Mesenteric fat pad (tissue), 1 donor: ENCODE measurements at places on chromosomes 1 and 21. TPM values are rescaled to one million over a fixed set of nuclear protein-coding genes. Genes with fewer than 3 reads are reported as not detected.

Gene CACNA1S
- not detected for total RNA-seq

Gene ADCY10
- total RNA-seq: 0.55 TPM

Gene CNKSR1
- total RNA-seq: 1.7 TPM

Gene SERTAD4
- total RNA-seq: 3.9 TPM

Gene HES5
- 0.58 TPM for total RNA-seq

Gene EFNA1
- 17.8 TPM for total RNA-seq

Gene ABCG1
- total RNA-seq: 25.9 TPM

DNA sequence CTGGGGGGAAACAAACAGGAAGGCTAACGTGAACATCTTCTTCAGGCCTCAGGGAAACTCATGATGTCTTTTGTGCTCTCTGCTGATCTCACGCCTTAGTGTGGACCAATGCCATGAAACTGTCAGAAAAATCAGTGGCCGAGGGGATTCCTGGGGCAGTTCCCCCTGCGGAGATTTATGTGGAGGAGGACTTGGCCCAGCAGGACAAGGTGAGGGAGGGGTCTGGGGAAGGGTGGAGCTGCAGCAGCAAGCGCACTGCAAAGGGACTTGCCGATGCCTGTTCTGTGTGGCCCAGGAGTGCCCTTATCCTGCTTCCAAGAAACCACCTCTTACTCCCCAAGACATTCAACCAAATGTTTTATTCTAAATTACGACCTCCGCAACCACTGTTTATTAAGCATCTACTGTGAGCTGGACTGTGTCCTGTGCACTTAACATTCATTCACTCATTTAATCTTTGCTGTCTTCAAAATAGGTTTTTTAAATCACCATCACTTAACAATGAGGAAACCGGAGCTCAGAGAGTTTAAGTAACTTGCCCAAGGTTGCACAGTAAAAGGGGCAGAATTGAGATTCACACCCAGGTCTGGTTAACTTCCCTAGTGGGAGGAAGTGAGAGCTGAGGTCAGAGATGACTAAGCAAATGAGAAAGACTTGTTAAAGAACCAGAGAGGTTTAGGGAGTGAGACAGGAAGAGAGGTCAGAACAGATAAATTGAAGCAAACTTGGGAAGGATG is 49.7 kb downstream of the FHAD1 start:
- peak; percentile 16 for DNase-seq

- no peak for DNase-seq
These were observed 63.0 kb upstream of the PRDX6 start for GRCh38 chr1:173414136-173414535.

DNA sequence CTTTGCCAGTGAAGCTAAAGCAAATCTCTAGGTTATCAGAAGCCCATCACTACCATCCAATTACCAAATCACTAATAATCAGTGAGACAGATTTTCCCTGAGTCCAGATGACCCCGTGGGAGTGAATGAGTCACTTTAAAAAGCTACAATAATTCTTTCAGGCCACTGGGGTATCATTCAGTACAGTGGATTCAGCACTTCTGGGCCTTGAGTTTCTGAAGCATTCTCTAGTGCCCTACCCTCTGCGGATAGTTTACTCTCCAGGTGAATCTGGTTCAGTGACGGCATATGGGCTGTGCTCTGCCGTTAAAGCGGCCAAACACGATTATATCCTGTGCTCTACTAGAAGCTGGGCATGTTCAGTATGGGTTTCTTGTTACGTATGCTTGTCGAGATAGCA is 26.1 kb downstream of the NR5A2 start:
- DNase-seq: no peak

DNA sequence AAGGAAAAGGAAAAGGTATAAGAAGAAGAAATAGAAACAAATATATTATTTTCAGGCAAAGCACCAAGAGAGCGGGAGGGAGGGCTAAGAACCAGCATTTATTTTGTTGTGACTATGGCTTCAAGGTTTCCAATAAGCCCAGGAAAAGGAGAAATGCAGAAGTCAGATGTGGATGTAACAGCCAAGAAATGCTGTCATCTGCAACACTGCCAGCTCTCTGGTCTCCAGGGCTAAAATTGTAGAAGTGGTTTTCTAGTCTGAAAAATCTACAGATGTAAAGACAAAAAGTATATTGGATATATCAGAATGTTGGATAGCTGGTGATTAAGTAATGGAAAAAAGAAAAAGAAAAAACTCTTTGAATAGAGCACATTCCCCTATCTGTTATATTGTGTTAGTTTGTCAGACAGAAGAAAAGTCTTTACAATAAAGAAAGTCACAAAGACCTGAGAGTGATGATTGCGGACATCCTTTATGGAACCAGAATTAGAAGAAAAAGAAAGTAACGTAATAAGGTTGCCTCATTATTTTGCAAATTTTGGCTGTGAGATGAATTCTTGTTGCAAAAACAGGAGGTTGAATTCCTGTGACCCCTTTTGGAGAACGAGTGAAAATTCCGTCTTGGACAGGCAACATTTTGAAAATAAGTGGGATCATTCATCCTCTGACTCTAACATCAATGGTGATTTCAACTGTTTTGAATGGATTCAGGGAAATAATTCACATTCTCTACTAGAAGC is 938.1 kb downstream of the TTLL7 start:
- DNase-seq: no peak

- DNase-seq: no peak
These were observed 49.9 kb upstream of the LAPTM5 start for GRCh38 chr1:30807318-30808066.

DNA sequence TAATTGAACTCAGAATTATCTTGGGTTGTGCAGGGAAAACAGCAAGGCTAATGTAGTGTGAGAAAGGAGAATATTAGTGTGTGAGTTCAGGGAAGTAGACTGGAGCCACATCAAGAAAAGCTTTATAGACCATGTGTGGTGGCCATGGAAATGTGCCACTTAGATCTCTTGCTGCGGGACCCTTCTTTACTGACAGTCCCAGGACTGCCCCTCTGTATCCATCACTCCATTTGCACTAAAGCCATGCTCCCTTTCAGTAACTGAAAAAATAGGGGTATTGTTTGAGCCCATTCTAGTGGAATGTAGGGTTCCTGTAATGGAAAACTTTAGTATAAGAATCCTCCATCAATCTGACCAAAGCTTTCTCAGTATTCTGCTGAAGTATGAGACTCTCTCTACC is 32.3 kb downstream of the SAMSN1 start:
- no peak for DNase-seq

- DNase-seq: no peak
These were observed 13.0 kb downstream of the IFI6 start for GRCh38 chr1:27658951-27659496.

- DNase-seq: no peak
These were observed 48.3 kb downstream of the HTR6 start for GRCh38 chr1:19712928-19713327.

DNA sequence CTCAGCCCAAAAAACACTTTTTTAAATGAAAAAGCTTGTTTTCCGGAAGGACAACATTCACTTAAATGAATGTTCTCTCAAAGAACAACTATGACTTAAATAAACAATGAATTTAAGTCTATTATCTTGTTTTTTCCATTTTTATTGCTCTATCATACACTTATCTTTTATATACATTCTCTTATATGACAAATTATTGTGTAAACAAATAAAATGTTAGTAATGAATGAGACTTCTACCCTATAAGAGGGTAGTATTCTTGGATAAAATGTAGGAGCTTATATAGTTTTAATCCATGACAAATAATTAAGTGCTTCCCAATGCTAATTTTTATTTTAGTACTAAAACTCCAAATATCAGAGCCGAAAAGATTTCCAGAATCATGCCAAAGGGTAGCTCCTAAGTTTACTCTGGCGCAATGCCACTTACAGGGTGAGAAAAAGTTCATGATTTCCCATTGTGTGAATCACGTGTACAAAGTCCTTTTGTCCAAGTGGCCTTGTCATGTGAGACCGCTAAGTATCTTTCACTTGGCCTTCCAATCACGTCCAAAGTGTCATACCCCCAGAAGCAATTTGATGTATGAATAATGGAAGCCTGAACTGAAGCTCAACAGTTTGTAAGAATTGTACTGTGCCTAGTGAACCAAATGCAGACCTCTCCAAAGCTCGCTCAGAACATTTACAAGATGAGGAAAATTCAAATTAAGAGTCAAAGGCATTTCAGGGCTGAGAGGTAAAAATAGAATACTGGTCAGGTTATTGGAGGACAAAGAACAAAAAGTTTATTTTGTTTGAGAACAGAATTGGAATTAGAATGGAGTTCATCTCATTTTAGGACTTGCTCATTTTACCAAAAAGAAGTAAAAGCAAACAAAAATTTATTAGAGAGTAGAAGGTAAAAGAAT is 56.6 kb upstream of the C1orf21 start:
- no peak for DNase-seq

DNA sequence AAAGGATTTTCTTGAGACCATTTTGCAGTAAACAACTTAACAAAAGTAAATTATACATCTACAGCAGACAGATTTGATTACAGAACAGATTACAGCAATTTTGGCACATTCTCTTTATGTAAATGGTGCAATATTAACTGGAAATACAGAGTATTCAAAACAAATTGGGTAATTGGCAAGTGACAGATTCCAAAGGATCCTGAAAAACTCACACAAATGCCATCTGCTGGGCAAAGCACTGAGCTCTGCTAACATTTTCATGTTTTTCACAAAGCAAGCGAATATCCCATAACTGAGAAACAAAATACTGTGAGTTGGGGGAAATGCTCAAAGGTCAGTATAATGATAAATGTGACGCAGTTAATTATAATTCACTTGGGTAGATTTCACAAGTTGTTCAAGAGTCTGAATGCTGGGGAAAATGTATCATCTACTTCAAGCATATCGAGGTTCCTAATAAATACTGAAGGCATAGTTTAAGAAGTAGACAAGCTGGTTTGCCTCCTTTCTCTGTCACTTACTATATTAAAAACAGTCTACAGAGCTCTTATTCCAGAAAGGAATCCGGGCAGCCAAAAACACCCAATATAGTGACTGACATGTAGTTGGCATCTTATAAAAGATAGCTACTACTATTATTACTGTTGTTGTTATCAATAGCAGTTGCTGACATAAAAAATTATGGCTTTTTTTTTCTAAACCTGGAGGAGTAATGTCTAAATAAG is 75.8 kb upstream of the SDC3 start:
- no peak for DNase-seq

DNA sequence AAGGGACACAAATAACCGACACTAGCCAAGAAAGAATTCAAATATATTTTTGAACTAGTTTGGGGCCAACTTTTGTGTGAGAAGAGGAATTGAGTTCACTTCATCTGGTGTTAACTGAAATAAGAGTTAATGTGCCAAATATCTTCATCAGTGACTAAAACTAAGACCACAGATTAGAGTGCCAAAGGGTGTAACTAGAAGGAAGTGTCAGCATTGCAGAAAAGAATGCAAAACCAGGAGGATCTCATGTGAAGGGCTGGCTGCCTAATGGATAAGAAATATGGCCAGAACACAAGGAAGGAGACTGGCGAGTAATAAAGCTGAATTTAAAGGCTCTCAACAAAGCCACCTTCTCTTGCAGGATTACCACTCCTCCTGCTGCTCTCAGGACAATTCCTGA is 61.8 kb upstream of the LRRC8D start:
- no peak for DNase-seq

DNA sequence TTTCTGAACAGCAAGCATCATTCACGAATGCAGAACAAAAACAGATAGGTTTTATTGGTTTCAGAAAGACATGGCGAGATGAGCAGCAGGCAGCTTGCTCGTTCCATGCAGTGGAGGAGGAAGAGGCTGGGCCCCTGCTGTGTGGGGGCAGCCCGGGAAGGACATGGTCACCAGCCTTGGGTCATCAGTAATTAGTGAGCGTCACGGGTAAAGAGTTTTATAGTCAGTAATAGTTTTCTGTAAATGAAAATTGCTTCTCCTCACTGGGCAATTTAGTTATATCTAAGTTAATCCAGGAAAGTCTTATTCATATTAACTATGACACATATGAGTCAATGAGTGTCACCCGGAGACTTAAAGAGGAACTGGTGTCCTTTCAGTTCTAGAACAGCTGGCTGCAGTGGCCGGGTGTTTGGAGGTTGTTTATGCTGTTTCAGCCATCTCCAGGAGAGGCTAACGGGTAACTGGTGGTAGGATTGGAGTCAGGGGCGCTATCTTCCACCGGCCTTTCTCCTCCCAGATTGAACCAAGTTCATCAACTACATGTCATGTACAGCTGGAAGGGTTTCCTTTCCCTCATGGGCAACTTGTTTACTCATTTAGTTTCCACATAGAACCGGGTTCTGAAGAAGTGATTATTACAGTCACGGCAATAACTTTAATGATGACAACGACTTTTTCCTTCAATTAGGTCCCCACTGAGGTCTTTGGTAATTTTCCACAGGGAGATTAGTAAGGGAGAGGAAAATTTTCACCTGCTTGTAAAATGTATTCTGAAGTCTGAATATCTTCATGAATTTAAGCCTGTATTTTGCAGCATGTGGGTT is 34.6 kb upstream of the SLC45A1 start:
- no peak for DNase-seq

GRCh38 chr1:115877511-115877910 is 36.6 kb upstream of the NHLH2 start:
- DNase-seq: no peak

GRCh38 chr1:169884634-169885033 is 9.1 kb downstream of the SCYL3 start:
- DNase-seq: no peak

GRCh38 chr21:8991968-8992621 is 1529.3 kb upstream of the TPTE start:
- peak; percentile 89 for DNase-seq

DNA sequence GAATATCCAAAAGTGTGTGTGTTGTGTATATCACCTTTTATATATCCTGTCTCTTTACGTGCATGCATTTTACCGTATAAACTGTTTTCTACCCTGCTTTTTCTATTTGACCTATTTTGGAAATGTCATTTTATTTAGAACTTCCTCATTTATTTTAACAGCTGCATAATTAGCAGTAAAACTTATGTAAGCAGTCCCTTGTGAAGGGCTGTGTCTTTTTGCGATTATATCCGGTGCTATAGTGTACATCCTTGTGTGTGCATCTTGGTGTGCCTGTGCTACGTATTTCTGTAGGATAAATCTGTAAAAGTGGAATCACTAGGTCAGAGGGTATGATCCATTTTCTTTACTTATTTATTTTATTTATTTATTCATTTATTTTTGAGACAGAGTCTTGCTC is 7.2 kb downstream of the LGALS8 start:
- no peak for DNase-seq

DNA sequence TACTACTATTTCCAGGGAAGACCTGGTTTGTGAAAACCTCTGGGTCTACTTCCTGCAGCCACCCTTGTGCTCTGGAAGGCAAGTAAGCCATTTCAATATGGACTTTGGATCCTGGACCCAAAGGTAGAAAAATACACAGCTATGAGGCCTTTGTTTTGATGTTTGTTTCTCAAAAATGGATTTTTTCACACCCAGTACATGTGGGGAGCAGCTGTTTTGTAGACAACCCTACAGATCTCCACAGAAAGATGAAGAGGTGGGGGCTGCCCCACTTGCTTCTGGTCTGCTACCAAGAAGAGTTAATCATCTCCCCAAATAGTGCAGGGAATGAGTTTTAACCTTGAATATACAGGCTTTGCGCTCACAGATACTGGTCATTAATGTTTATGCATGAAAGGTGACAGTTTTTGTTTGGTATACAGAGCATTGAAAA is 29.2 kb downstream of the ZNF281 start:
- no peak for DNase-seq

GRCh38 chr1:147080671-147081394 is 91.4 kb downstream of the PRKAB2 start:
- DNase-seq: no peak

GRCh38 chr1:68955424-68955823 is 458.5 kb upstream of the DEPDC1 start:
- no peak for DNase-seq
